HS-27A (cell line): ENCODE measurements at places on chromosomes 16 and 17.

DNA sequence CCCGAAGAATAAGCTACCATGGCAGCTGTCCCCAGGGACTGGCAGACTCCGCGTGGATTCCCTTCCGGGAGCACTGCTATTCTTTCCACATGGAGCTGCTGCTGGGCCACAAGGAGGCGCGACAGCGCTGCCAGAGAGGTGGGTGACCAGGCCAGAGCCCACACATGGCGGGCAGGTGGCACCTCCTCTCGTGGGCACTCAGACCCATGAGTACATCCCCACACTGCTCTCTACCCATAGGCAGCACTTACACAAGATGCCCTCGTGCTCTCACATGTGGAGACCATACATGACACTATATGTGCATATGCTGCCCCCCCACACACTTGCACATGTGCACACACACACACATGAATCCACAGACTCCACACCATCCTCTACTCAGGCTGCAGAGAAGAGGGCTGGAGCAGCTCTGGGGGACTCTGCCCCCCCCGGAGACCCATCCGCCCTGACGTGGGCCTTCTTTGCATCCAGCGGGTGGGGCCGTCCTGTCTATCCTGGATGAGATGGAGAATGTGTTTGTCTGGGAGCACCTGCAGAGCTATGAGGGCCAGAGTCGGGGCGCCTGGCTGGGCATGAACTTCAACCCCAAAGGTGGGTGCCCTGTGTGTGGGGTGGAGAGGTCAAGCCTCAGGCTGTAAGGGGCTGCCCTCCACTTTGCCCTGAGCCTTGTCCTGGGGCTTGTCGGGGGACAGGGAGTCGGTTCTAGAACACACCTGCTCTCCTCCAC is 62.9 kb downstream of the MRC2 start:
- DNase-seq, result no peak

GRCh38 chr17:57110152-57110542 is 25.1 kb downstream of the AKAP1 start:
- no peak for DNase-seq

- DNase-seq, result no peak
Measured at GRCh38 chr16:77335652-77336234, 99.1 kb downstream of the ADAMTS18 start.

GRCh38 chr16:70759666-70760065 is 41.3 kb downstream of the VAC14 start:
- DNase-seq, result no peak

- DNase-seq, result no peak
Measured at GRCh38 chr16:10126686-10127085, 55.5 kb downstream of the GRIN2A start.

- peak; percentile 53 for DNase-seq
Measured at GRCh38 chr16:3690470-3690928, 26.8 kb downstream of the TRAP1 start.

- no peak for DNase-seq
Measured at GRCh38 chr17:35947156-35947585, 3.7 kb upstream of the LYZL6 start.

- peak; percentile 42 for DNase-seq
Measured at GRCh38 chr16:88812513-88813268, 963 bp upstream of the APRT start.

- DNase-seq, result no peak
Measured at GRCh38 chr16:58040945-58041627, 15.5 kb downstream of the MMP15 start.

GRCh38 chr17:7262192-7262934 is at the start of gene CLDN7:
CLDN7 (minus strand) TSS chr17:7262478; CDS start chr17:7262043, 435 bp downstream.
- DNase-seq, result no peak

- DNase-seq, result no peak
Measured at GRCh38 chr16:67263201-67263600, 14.4 kb downstream of the SLC9A5 start.

GRCh38 chr16:12086822-12087221 is 110.3 kb downstream of the SNX29 start:
- DNase-seq, result no peak

- DNase-seq, result no peak
Measured at GRCh38 chr17:4947411-4948165, 742 bp downstream of the PFN1 start.

- DNase-seq, result no peak
Measured at GRCh38 chr16:86513471-86514277, 3.3 kb downstream of the FOXF1 start.

DNA sequence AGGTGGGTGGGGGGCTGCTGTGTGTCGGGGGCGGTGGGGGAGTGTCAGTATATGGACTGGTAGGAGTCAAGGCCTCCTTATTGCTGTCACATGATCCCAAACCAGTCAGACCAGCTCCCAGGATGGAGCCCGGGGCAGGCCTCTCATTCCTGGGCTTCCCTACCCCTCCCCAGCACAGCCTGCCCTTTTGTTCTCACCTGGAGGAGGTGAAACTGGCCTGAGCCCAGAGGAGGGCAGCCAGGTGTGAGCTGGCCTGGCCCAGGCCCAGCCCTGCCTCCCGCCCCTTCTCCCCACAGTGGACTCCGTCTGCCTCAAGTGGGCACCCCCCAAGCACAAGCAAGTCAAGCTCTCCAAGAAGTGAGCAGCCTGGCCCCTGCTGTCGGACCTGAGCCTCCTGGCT is 4.6 kb downstream of the PRSS8 start:
- no peak for DNase-seq

DNA sequence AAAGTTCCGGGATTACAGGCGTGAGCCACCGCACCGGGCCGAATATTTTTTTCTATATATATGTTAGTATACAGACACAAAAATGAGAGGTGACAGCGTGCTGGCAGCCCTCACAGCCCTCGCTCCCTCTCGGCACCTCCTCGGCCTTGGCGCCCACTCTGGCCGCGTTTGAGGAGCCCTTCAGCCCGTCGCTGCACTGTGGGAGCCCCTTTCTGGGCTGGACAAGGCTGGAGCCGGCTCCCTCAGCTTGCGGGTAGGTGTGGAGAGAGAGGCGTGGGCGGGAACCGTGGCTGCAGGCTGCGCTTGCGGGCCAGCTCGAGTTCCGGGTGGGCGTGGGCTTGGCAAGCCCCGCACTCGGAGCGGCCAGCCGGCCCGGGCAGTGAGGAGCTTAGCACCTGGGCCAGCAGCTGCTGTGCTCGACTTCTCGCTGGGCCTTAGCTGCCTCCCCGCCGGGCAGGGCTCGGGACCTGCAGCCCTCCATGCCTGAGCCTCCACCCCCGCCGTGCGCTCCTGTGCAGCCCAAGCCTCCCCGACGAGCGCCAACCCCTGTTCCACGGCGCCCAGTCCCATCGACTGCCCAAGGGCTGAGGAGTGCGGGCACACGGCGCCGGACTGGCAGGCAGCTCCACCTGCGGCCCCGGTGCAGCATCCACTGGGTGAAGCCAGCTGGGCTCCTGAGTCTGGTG is 1.9 kb upstream of the DPEP3 start:
- no peak for DNase-seq

DNA sequence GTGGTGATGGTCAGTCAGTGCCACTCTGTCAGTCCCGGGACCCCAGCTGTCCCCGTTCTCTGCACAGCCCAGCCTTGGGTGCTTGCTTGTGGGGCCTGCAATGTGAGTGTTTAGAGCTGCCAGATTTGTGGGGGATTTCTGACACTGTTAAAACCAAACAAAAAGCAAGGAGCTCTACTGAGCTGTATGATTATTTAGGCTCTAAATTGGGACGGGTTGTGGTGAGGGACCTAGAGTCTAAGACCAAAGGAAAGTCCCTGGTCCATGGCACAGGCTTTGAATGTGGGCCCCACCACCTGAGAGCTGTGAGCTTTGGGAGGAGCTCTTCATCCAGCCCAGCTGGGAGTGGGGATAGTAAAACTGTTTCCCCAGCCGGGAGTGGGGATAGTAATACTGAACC is 63.3 kb downstream of the KSR1 start:
- DNase-seq, result no peak

DNA sequence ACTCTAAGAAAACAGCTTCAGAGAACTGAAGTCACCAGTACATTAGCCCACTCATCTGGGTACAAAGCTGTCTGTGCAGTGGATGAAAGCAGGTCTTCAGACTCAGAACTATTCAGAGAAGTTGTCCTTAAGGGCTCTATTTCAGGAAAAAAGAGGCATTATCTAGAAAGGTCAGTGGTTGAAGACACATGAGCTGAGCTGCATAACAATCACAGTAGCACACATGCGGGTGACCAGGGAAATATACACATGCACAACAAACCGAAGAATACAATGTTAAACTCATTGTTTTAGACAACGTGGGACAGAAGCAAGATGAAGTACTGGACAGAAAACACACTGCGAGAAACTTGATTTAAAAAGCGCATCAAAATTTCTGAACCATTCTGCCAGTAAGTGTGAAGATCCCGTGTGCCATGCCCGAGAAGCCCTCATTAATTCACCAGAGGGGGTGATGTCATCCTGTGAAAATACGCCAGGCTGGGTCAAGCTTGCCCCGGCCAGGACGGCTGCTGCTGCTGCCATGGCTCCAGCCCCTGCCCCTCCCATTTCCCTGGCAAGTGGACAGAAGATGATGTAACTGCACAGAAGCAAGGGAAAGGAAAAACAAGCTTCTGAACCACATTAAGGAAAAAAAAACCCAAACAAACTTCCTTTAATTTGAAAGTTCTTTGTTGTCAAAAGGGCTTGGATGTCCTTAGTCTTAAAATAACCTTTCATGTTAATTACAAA is 10.1 kb downstream of the DYNC1LI2 start:
- DNase-seq, result peak; percentile 73

GRCh38 chr16:14399378-14400284 is 230.4 kb downstream of the PARN start:
- no peak for DNase-seq

- DNase-seq, result no peak
Measured at GRCh38 chr16:82432261-82432660, 194.5 kb upstream of the CDH13 start.

GRCh38 chr17:5840811-5841446 is 229.2 kb upstream of the WSCD1 start:
- DNase-seq, result no peak

- no peak for DNase-seq
Measured at GRCh38 chr17:8062435-8062806, 23.6 kb downstream of the ALOX15B start.

DNA sequence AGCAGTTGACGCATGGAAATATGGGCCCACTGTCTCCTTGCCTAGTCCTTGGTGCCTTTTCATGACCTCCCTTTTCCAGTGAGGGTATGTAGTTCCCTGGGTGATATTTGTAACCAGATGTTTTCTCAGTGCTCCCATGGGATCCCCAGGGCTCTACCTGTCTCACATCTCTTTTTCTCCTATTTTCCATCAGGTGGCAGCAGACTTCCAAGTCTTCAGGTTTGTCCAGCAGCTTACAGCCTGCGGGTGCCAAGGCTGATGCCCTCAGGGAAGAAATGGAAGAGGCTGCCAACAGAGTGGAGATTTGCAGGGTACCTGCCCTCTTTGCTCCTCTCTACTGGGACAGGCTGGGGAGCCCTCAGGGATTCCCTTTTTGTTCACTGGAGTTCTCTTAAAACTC is 89.1 kb downstream of the ELAC2 start:
- no peak for DNase-seq

DNA sequence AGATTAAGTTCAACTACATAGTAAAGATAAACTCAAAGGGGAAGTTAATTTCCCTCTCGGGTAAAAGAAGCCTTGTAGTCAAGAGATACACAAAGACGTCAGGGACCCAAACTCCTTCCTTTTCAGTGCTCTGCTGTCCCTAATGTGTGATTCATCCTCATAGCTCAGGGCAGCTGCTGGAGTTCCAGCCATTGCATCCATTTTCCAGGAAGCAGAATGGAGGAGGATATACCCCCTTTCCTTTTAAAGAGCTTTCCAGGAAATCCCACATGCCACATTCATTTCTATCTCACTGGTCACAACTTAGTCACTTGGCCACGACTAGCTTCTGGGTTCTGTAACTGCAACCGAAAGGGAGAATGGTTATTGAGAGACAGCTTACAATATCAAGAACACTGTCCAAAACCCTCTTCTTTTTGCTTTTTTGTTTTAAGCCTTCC is 95.3 kb downstream of the SOCS1 start:
- no peak for DNase-seq

DNA sequence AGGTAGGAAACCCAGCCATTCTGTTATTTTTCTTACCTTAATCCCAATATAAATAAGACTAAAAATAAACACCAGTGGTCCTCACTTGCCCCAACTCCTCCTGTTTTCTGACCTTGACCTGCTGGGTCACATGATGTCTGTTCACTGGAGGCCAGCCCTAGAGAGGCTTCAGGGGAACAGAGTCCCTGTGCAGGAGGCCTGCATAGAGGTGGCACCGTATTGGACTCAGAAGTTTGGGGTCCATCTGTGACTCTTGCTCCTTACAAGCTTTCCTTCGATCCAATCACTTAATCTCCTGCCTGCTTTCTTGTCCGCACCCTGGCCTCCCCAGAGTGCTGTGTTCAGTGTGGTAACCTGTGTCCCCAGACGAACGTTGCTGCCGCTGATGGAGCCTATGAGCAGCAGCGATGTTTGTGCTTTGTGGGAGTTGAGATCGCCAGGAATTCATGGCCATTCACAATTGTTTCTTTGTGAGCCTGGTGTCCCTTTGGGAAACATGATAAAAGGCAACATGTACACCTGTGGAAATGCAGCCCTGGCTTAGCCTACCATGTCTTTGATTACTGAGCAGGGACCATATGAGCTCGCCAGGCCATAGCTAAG is 4.7 kb downstream of the IGSF6 start:
- DNase-seq, result no peak

- DNase-seq, result no peak
Measured at GRCh38 chr17:231966-232807, 50.7 kb upstream of the DOC2B start.

- peak; percentile 50 for DNase-seq
Measured at GRCh38 chr17:40284085-40284713, 3.5 kb upstream of the CDC6 start.

DNA sequence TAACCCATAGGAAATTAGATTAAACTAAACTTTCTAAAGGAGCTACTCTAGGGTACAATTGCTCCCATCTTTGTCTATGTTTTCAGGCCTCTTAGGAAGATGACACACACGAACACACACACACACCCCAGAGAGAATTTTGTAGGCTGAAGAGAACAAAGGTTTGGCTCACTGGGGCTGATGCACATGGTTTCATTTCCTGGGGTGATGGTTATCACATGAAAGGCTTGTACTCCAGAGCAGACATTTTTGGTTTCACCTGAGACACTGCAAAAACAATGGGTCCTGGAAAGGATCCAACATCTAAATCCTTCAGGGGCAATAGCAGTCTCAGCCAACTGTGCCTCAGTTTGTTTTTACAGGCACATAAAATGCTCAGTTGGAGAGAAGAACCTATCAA is 62.8 kb downstream of the GRB7 start:
- DNase-seq, result no peak

DNA sequence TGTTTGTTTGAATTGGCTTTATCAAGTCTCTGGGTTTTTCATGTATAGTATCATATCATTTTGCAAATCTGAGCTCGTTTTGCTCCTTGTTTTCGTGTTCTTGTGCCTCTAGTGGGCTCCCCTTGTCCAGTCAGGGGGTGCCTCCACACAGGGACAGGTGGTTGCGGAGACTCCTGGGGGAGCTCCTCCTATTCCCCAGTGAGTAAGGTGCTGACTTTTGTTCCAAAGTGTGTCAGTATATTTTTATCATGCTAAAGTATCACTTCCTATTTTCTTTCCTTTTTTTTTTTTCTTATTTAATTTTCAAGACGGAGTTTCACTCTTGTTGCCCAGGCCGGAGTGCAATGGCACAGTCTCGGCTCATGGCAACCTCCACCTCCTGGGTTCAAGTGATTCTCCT is 30.3 kb upstream of the IL17C start:
- DNase-seq, result no peak
